SHP77 treated with DMSO at 0.1 percent for 48 hours (cell line): ENCODE measurements at places on chromosomes 2 and 18.
A peak's percentile ranks its signal among the peaks of the same experiment; 100 is the strongest.

DNA sequence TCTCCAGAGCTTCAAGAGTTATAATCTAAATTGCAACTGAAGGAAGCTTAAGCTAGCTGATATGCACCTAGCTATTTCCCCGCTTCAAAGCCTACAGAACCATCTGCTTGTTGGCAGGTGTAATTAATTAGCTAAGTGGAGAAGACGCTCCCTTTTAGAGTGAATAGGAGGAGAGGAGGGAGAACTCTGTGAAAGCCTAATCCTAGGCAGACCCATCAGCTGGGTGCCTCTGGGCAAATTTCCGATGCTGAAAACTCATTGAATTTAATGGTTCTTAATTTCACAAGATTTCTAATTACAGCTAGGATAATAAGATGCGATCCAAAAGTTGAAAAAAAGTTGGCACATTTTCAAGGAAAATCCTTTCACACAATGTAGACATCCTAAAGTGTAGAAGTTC, 735.9 kb downstream of the ERBB4 start:
- no peak for DNase-seq

GRCh38 chr2:145729993-145730770, 1210.3 kb upstream of the ZEB2 start:
- peak; percentile 2 for DNase-seq

- DNase-seq = no peak
Observed at GRCh38 chr2:40439473-40439872, 12.4 kb downstream of the SLC8A1 start.

- no peak for DNase-seq
Observed at GRCh38 chr2:3449936-3450335, 69.4 kb downstream of the ADI1 start.

GRCh38 chr2:70367722-70368323, 66.0 kb upstream of the FAM136A start:
- DNase-seq = no peak

DNA sequence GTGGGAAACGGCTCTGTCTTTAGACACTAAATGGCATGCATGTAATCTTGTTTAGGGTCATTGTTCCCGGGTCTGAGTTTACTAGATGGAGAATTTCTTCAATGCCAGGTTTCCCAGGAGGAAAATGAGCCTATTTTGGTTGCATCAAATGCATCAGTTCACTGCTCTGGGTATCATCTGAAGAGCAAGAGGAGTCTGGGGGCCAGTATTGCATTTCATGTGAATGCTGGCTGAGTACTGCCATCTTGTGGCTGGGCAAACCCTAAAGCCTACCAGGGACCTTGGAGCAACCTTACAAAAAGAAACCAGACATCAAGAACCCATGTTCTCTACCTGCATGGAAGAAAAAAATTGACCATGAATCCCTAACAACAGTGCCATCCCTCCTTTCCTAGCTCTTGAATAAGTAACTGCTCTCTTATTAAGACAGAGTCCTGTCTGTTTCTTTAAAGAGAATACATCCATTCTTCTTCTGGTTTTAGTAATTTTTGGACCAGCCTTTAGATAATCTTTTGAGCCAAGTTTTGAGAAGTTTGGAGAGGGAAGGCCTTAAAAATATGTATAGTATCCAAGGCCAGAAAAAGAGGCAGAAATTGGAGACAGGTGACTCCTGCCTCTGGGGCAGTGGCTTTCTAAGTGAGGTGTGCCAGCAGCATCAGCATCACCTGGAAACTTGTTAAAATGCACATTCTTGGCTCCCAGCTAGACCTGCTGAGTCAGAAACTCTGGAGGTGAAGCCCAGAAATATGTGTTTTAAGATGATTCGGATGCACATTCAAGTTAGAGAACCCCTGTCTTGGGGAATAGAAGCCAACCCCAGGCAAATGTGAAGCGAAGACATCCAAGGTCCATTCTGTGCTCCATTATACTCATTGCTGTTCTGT, 261.0 kb upstream of the CXCR4 start:
- DNase-seq = no peak

DNA sequence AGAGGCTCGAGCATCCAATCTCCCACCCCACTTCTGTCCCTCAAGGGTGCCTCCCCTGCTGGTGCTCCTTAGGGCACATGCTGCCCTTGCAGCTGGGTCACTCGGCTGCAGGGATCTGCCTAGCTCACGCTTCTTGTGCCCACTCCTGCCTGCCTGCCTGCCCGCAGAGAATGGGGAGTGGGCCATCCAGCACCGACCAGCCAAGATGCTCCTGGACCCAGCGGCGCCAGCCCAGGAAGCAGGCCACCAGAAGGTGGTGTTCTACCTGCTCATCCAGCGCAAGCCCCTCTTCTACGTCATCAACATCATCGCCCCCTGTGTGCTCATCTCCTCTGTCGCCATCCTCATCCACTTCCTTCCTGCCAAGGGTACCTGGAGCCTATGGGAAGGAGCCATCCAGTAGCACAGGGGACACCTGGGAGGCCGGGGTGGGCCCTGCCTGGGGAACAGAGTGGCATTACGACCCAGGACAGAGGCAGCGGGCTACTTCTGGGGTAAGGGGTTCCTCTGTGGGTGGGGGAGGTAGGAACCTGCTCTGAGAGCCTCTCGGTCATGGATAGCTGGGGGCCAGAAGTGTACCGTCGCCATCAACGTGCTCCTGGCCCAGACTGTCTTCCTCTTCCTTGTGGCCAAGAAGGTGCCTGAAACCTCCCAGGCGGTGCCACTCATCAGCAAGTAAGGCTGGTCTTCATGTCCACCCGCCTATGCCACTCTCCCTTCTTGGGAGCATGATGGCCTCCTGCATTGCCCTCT, 3.4 kb downstream of the CHRNG start:
- DNase-seq = no peak

GRCh38 chr2:224646242-224646846, 61.2 kb upstream of the CUL3 start:
- no peak for DNase-seq
